ENCODE measurements at places on chromosomes 5 and 9.

- DNase-seq: no peak
These were observed 482.0 kb downstream of the DTWD2 start for GRCh38 chr5:118506217-118506852.

DNA sequence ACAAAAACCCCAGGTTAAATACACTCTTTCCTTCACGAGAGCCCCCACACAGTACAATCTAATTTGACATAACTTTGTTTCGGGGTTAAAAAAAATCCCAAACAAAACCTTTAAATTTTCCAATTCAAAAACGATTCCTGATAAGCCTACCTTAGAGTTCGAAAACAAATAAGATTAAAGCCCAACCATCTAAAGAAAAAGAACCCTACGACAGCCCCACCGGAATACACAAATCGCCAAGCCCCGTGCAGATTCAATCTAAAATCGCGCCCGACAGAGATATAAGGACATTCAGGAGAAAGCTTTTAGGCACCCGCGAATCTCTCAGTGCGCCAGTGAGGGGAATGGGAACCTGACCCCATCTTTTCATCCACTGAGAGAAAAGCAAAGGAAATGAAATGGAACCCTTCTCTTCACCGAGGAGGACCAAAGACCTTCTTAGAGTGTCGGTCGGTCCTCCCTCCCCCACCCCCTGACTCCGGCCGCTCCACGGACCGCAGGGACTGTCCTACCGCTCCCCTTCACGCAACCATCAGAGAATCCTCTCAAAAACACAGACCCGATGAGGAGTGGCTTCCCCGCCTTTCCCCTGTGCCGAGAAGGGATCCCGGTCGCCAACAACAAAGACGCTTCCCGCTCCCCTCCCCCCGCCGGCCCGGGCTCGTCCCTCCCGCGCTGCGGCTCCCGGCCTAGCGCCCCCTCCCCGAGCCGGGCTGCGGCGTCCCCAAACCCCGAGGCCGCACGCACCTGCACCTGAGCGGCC lies 925 bp downstream of the ABHD17B start:
- peak; percentile 17 for DNase-seq

DNA sequence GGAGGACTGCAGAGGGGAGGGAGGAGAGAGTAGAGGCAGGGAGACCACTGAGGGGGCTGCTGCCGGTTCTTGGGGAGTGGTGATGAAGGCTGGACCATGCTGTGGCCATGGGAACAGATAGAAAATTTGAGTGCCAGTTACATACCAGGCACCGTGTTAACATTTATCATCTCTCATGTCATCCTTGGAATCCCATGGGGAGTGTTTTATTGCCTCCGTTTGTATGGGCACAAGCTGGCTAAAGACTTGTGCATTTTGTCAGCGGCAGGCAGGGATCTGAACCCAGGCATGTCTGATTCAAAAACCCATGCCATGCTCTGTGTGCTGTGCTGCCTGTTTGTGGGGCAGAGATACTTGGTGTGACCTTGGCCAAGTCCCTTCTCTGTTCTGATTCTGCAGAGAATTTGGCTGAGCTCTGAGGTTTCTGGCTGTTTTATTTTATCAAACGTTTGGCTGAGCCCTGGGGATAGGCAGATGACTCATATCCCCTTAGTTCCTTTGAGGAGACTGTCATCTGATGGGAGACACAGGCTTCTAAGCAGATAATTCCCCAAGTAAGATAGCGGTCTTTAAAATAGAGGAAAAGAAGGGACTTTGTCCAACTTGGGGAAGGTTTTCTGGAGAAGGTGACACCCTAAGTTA lies 22.2 kb downstream of the COL27A1 start:
- DNase-seq: no peak

DNA sequence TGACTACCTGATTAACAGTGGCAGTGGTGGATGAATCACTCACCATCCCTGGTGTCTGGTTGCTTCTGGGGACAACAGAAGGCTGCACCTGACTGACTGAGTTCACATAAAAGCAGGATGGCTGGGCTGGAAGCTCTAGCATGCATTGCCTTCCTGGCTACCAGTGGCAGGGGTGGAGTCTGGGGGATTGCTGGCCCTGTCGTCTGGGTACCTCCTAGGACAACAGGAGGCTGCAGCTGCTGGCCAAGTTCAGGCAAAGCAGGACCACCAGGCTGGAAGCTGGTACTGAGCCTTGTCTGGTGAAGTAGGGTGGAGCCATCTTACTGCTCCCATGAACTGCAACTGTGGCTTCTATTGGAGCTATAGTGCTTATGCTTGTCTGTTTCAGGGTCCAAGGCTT lies 480.8 kb upstream of the CTNND2 start:
- no peak for DNase-seq

DNA sequence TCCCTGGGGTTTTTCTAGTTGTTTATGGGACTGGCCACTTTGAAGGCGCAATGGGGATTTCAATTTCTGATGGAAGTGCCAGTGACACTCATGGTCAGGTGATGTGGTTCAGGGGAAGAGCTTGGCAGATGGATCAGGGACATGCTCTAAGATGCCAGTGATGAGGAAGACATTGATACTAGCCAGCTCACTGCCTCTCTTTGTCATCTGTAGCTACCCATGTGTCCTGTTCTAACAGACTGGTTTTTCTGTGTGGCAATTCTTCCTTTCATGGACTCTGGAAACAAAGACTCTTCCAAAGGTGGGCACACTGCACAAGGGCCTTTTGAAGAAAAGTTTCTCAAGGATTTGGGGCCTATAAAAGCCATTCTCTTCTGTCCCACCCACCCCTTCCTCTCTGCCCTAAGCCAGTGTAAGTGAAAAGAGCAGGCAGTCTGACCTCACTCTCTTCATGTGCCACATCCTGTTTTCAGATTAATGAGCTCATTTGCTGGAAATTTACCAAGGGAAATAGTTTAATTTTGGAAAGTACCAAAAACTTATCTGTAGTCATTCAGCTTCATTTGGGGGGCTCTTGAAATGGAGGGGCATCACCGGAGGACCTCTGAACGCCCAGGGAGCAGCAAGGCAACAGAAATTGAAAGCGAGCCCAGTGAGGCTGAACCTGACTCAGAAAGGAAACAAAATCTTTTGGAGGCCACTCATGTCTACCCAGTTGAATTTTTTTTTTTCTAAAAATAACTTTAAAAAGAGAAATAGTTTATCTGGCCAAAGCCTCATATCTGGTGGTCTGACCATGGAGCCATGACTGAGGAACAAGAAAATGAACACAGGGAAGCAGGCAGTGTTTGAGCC lies 4.9 kb upstream of the TRAF1 start:
- peak; percentile 53 for DNase-seq

GRCh38 chr5:157511651-157512644 lies 51.9 kb downstream of the NIPAL4 start:
- DNase-seq: no peak

DNA sequence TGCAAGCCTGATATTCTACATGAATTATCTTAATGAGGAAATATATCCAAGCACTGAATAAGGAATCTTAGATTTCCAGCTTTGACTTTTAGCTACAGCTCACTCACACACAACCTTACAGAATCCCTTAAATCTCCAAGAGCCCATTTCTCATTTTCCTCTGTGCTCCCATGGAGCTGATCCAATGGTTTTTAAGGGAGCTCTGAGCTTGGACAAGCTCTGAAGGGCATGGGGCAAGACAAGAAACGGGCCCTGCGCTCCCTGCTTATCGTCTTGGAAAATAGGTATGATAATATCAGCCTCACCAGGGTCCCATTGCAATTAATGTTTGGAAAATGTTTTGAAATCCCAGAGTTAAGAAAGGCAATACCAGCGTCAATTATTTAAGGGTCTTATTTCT lies 1021.7 kb downstream of the NR2F1-AS1 start:
- no peak for DNase-seq

- DNase-seq: no peak
These were observed 88.8 kb downstream of the NSUN2 start for GRCh38 chr5:6543830-6544560.

- no peak for DNase-seq
These were observed 4.2 kb downstream of the UBE2QL1 start for GRCh38 chr5:6452622-6453504.

DNA sequence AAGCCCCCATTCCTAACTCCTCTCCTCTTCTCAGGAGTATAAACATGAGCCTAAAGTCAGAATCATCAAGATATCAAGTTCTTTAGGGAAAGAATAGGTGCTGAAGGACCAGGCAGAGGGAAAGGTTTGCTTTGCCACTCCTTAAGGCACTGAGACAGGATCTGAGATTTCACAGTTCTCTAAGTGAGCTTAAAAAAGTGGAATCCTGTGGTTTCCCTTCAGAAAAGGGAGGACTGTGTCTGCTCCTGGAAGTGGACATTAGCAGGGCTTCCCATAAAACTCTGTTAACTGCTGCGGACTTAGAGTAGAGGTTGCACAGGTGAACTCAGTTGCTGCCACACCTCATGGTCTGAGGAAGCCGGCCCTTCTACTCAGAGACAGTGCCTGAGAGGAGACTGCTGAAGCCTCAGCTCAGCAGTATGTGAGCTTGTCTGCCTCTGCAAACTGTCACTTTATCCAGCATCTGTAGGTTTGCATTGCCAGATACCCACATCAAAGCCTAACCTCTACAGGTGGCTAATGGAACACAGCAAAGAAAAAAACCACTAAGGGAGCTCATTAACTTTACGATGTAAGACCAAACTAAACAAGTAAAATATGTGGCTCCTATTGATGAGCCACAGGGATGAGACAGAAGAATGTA lies 42.9 kb downstream of the RIC1 start:
- no peak for DNase-seq

GRCh38 chr5:150710165-150710564 lies 9.3 kb upstream of the RBM22 start:
- no peak for DNase-seq

GRCh38 chr9:81512641-81513040 lies 176.7 kb downstream of the TLE1 start:
- no peak for DNase-seq

- no peak for DNase-seq
These were observed 391.0 kb downstream of the ICE1 start for GRCh38 chr5:5813441-5813840.

GRCh38 chr5:156469636-156470035 lies 142.7 kb downstream of the SGCD start:
- no peak for DNase-seq

DNA sequence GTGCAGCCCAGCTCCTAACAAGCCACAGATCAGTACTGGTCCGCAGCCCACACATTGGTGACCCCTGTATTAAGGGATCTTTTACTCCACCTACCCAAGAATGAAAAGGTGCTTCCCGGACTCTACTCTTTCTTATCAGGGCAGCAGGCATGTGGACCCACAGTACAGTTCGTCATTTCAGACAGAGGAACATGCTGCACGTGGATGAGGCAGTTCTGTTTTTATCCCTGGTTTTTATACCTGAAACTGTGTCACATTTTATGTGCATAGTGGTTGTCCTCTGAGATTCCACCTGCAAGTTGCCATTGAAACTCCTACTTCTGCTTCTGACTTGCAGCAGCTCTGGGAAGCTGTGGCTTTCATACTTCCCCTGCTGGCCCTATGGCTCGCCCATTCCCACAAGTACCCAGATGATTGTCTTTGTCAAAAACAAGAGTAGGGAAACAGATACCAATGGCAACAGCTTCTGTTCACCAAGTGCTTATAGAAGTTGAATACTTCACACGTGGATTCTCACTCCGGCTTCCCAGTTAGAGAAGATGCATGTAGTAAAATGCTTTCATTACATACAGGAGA lies 208.0 kb downstream of the TRIO start:
- DNase-seq: no peak

DNA sequence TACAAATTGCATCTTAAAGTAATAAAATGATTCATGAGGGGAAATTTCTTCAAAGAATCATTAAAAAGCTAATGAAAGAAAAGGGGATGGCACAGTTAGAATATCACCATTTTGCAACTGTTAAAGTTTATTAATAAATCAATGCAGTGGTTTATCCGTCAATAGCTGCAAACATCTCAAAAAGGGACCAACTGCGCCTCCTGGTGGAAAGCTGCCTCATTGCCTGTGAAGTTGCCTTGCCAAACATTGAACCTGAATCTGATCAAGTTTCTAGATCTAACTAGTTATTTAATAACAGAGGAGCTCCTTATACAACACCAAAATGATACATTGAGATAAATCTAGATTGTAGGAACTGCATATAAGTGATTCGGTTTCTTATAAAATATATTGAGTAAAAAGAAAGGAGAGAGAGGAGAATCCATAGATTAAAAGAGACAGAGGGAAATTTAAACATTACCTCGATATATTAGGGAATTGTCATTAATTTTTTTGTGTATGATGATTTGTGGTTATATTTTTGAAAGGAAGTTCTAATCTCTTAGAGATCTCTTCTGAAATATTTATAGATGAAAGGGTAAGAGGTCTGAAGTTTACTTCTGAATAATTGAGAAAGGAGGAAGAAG lies 6.9 kb upstream of the NDUFB6 start:
- DNase-seq: no peak

All from GM12892 (cell line).